Inflammatory macrophage treated with lipopolysaccharide for 1 hour (primary cell): ENCODE measurements at places on chromosomes 2 and 18.

- no peak for DNase-seq
Measured at GRCh38 chr2:143526498-143526897, 397.3 kb downstream of the ARHGAP15 start.

GRCh38 chr2:146143971-146144370 lies 1624.1 kb upstream of the ZEB2 start:
- no peak for DNase-seq

GRCh38 chr2:70460333-70460732 lies 93.3 kb downstream of the TGFA start:
- no peak for DNase-seq

- no peak for DNase-seq
Measured at GRCh38 chr2:105714141-105714540, 30.6 kb upstream of the NCK2 start.

- DNase-seq: no peak
Measured at GRCh38 chr2:25885933-25886332, 7.6 kb upstream of the ASXL2 start.

GRCh38 chr2:134550566-134551164 lies 168.1 kb downstream of the TMEM163 start:
- DNase-seq: no peak

- DNase-seq: no peak
Measured at GRCh38 chr2:44333994-44334393, 27.3 kb downstream of the PREPL start.

DNA sequence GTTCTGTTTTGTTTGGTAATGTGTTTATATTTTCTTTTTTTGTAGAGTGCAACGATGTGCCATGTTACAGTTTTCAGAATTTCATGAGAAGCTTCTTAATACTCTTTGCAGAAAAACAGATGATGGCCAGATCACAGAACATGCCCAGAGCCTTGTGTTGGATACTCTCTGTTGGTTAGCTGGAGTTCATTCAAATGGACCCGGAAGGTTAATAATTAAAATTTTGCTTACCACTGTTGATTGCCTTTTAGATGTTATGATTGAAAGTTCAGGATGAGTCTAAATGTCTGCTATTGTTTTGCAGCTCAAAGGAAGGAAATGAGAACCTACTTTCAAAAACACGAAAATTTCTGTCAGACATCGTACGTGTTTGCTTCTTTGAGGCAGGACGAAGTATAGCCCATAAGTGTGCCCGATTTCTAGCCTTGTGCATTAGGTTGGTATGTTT lies 85.2 kb downstream of the BIRC6 start:
- DNase-seq: no peak

DNA sequence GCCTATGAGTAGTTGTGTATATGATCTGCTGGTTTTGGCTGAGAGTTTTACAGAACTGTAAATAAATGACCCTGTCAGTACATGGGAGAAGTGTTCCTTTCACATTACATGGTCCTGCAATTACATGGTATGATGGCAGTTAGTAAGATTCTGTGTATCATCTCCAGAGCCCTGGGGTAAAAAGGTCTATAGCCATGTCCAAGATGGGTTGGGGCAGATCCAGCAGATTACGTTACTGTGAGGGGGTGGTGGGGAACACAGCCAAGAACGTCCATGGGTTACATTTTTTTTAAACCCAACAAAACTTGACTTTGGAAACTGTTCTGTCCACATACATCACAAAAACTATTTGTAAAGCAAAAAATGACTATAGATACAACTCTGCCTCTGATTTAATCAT lies 64.2 kb upstream of the LMAN1 start:
- DNase-seq: no peak

GRCh38 chr2:31580321-31581117 lies at the start of gene SRD5A2:
Gene SRD5A2, minus strand, starts transcription at chr2:31580938. Its CDS starts 38 bp downstream, at chr2:31580900.
- DNase-seq: no peak

DNA sequence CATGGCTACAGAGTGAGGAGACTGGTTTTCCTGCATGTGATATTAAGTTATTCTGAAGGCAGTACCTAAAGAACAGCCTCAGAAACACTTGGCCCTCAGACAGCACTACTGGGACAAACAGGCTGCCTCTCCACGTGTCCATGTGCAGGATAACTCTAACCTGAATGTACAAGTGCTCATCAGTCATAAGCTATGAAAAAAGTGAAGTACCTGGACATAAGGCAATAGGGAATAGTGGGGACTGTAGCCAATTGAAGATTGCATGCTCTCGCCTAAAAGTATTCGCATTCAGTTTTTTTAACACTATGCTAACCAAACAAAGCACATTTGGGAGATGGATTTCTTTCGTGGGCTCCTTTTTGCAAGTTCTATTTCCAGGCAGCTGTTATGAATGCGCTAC lies 33.0 kb downstream of the SLC14A1 start:
- no peak for DNase-seq

- DNase-seq: no peak
Measured at GRCh38 chr2:145383961-145384360, 864.0 kb upstream of the ZEB2 start.

GRCh38 chr2:61943251-61943650 lies 37.8 kb downstream of the COMMD1 start:
- peak; percentile 29 for DNase-seq

GRCh38 chr2:126635281-126635680 lies 20.7 kb upstream of the GYPC start:
- DNase-seq: no peak

- DNase-seq: no peak
Measured at GRCh38 chr2:152280780-152281179, 54.2 kb upstream of the FMNL2 start.

GRCh38 chr2:100948942-100949811 lies 52.9 kb upstream of the RPL31 start:
- no peak for DNase-seq

- no peak for DNase-seq
Measured at GRCh38 chr2:32862269-32863055, 84.3 kb upstream of the LTBP1 start.

GRCh38 chr18:77140439-77141109 lies 8.0 kb upstream of the MBP start:
- DNase-seq: no peak

- no peak for DNase-seq
Measured at GRCh38 chr2:68404164-68404563, 39.1 kb downstream of the PLEK start.

DNA sequence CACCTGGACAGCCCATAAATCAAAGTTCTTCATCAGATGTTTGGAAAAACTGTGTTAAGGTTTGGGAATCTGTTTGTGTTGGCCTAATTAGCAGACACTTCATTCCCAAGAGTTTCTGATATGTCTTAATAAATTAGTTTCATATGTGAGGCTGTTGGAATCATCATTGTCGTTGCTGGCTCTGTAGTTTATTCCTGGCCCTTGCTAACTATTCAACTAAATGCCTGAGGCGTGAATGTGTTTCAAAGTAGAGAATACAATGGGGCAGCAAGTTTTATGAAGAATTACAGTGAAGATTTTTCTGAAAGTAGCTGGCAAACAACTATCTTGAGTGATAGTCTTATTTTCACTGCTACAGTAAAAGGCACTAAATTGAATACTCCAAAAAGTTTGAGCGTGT lies 141.1 kb downstream of the PARD3B start:
- DNase-seq: no peak

DNA sequence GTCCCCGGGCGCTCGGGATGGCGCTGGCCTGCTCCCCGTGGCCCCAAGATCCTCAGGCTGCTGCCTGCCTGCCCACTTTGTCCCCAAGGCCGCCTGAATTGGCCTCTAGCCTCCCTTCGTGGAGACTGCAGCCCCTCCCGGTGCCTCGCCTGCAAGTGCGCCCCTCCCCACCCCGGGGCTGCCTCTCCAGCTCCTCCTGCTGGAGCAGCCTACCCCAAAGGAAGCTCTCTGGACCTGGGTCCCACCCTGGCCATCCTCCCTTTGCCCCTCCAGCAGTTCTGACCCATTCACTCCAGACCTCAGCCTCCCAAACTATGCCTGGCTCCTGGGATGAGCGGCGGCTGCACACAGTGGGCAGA lies 6.2 kb downstream of the ESPNL start:
- DNase-seq: no peak

GRCh38 chr2:164842624-164842966 lies 972 bp upstream of the COBLL1 start:
- DNase-seq: no peak

DNA sequence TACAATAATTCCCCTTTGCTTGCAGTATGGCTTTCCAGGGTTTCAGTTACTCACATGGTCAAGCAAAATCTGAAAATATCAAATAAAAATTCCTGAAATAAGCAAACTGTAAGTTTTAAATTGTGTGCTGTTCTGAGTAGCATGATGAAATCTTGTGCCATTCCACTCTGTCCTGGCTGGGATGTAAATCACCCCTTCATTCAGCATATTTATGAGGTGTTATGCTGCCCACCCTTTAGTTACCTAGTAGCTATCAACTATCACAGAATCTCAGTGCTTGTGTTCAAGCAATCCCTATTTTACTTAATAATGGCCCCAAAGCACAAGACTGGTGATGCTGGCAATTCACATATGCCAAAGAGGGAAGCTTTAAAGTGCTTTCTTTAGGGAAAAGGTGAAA lies 867.7 kb upstream of the NRXN1 start:
- DNase-seq: no peak

DNA sequence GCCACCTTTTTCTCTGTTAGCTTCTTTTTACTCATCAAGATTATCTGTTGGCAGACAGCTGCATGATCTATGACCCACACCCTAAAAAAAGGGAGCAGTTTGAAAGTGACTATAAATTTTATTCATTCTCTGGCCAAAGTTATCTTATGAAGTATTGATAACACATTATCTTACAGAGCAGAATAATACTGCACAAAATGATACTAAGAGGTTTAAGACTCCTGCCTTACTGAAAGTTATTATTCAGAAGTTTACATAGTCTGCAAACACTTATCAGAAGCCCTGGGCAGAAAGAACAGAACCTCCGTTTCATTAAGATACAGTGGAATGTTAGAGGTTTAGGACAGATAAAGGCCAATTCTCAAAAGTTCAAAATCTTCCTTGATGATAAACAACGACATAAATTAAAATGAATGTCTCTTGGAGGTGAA lies 78.2 kb downstream of the ZEB2 start:
- DNase-seq: no peak

DNA sequence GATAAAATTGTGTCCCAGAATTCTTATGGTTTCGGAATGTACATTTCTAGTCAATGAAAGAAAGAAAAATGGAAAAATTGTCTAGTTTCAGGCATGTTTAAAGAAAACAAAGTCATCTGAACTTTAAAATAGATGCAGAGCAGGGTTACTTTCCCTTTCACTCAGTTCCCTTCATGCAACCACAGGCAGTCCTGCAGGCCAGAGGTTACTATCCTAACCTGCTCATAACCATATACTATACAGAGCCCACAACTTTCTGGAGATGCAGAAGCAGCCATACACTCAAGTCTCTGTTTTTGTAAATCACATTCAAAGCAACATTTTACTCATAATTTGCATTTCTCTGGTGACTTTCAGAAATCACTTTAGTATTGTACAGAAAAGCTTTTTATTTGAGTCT lies 690.3 kb downstream of the MBD2 start:
- DNase-seq: no peak
